ENCODE measurements at places on chromosomes 6 and 20.

- no peak for DNase-seq
Observed at GRCh38 chr20:44800391-44801046, 9.8 kb downstream of the RIMS4 start.

GRCh38 chr6:12265791-12266190, 24.4 kb upstream of the EDN1 start:
- DNase-seq = no peak

GRCh38 chr20:22939181-22939580, 95.9 kb upstream of the SSTR4 start:
- no peak for DNase-seq

DNA sequence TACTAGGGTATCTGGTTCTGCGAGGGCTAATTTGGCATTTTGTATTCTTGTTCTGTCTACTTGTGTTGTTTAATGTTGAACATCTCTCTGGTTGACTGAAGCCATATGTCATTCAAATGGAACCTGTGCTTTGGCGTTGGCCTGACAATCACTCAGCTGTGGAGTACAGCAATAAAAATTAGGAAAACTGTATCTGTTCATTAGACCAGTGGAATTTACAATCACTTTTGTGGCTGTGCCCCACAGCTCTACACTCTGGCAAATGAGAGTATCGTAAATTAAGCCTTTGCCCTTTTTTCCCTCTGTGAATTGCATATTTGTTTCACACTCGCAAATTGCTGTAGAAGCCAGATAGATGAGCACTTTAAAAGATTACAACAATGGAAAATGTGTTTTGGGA, 102.0 kb downstream of the ARID1B start:
- no peak for DNase-seq
